ENCODE measurements at places on chromosomes 1 and 21.

GRCh38 chr1:44646261-44647110 is 27.8 kb downstream of the TMEM53 start:
- no peak overlapping the region for H3K4me3 ChIP-seq
- H3K36me3 ChIP-seq, result peaks cover 6% of the 10 kb centered on the region
- no peak for DNase-seq
- no peak overlapping the region for H3K27ac ChIP-seq
- peaks cover 40% of the 10 kb centered on the region for H3K4me1 ChIP-seq

DNA sequence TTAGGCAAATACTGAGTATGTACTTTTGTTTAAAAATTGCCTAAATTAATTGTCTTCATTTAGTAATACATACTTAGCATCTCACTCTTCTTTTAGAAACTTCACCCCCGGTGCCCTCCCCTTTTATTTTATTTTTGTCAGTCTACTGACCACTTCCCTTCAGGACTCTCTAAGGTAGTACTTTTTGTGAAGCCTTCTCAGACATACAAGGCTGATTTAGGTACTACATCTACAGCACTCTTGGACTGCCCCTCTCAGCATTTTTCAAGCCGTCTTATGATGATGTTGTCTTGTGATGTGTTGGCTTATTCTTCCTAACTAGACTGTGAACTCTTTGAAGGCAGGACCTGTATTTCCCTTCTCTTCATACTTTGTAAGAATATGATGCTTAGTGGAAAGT is 24.7 kb downstream of the RPS6KC1 start:
- peaks cover 2% of the 10 kb centered on the region for H3K27me3 ChIP-seq
- H3K27ac ChIP-seq, result no peak overlapping the region
- no peaks in the 10 kb centered on the region for H3K36me3 ChIP-seq
- H3K4me1 ChIP-seq, result no peaks in the 10 kb centered on the region
- H3K4me3 ChIP-seq, result no peak overlapping the region
- DNase-seq, result no peak

GRCh38 chr1:21277180-21277579 is 13.1 kb downstream of the ECE1 start:
- no peak overlapping the region for H3K4me3 ChIP-seq
- no peaks in the 10 kb centered on the region for H3K36me3 ChIP-seq

DNA sequence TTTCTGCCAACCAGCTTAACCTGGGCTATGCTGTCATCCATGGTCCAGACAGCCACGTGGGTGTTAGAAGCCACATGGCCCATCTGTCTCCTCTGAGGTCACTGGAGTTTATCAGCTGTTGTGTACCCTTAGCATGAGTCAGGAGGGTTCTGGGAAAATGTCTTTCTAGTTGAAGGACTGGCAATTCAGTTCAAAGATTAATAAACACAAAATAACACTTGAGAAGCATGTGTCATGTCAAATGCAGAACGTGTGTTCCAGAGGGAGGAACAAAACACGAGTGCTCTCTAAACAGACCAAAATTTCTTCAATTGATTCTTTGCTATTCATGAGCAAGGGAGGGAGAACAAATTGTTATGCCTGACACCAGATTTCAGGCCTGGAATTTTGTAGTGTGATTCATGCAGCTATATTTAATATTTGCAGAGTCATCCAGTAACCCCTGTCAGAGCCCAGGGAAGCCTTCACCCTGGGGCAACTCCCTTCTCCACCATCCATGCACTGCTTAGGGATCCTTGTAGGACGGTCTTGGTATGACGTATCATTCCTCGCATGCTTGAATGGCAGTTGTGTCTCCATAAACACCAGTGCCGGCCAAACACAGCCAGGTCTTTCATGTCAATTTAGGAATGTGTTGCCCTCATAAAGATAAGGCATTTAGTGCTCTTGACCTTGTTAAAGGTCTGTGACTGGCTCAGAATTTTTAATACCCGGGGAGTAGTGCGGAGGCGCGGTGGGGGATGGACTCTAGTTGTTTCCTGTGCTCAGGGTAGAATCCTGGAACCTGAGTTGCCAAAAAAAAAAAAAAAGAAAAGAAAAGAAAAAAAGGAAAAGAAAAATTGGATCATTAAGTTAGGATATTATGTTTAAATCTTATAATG is 27.7 kb upstream of the DYRK1A start:
- H3K27me3 ChIP-seq, result peaks cover 2% of the 10 kb centered on the region
- no peak overlapping the region for H3K27ac ChIP-seq
- no peak for DNase-seq
- no peak overlapping the region for H3K4me3 ChIP-seq
- H3K36me3 ChIP-seq, result no peaks in the 10 kb centered on the region
- H3K4me1 ChIP-seq, result peaks cover 2% of the 10 kb centered on the region

GRCh38 chr1:63101336-63101735 is 221.0 kb upstream of the FOXD3 start:
- H3K4me1 ChIP-seq, result peaks cover 3% of the 10 kb centered on the region
- H3K36me3 ChIP-seq, result no peaks in the 10 kb centered on the region
- H3K4me3 ChIP-seq, result no peak overlapping the region
- H3K27me3 ChIP-seq, result no peaks in the 10 kb centered on the region
- H3K27ac ChIP-seq, result no peak overlapping the region

DNA sequence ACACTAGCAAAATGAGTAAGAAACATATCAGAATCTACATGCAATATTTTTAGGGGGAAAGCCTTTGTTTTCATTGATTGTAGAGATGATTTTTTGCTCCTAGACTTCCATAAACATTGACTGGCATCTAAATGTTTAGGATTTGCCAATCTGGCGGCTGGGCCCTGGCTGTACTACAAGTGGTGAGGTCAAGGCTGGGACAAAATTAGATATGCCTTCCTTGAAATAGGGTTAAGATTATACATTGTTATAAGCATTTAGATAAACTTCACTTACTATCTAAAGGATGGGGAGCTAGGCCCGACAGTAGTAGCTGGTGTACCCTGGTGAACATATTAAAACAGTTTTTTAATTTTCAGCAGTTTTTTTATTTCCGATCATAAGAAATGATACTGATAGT is 5.2 kb downstream of the NFIA start:
- no peaks in the 10 kb centered on the region for H3K36me3 ChIP-seq
- no peak overlapping the region for H3K4me3 ChIP-seq
- peaks cover 4% of the 10 kb centered on the region for H3K27me3 ChIP-seq
- DNase-seq, result no peak

DNA sequence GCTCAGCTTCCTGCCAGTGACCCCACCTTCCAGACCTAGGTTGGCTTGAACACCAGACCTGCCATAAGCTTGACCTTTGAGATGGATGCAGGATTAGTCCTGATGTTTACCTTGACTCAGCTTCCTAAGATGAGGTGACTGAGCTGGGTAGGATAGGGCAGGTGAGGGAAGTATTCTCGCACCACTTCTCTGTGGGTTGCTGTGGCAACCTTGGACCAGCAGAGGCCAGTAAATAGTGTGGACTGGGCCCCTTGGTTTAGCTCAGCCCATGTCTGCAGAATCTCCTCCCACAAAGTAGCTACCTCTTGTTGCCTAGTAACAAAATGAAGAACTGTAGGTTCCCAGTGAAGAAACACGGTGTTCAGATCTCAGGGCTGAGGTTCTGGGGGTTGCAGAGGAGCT is 8.4 kb downstream of the RPS6KA1 start:
- no peak overlapping the region for H3K27ac ChIP-seq
- no peak for DNase-seq
- peaks cover 5% of the 10 kb centered on the region for H3K27me3 ChIP-seq
- H3K36me3 ChIP-seq, result no peaks in the 10 kb centered on the region

GRCh38 chr1:157838966-157839365 is 2.6 kb downstream of the CD5L start:
- H3K4me1 ChIP-seq, result no peaks in the 10 kb centered on the region
- H3K27ac ChIP-seq, result no peak overlapping the region
- H3K36me3 ChIP-seq, result no peaks in the 10 kb centered on the region
- no peak overlapping the region for H3K4me3 ChIP-seq
- H3K27me3 ChIP-seq, result peaks cover 3% of the 10 kb centered on the region

- no peaks in the 10 kb centered on the region for H3K4me1 ChIP-seq
- H3K27me3 ChIP-seq, result no peaks in the 10 kb centered on the region
- H3K4me3 ChIP-seq, result no peak overlapping the region
- no peak for DNase-seq
- H3K27ac ChIP-seq, result no peak overlapping the region
Measured at GRCh38 chr1:119968601-119969000, 72.3 kb upstream of the ADAM30 start.

DNA sequence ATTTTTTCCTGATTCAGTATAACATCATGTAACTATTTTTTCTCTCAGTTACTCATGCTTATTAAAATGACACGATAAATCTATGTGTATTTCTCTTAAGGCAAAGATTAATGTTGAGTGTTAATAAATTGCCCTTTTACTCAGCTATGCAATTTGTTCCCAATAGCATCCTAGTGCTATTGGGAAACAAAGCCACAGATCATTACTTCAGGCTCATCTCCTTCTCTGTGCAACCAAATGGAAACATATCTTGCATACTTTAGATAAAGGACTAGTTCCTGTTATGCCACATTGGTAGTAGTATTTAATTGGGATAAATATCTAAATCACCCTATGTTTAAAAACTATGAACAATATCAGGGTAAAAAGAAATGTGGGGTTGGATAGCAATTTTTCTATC is 106.2 kb downstream of the PLPPR4 start:
- peaks cover 2% of the 10 kb centered on the region for H3K4me1 ChIP-seq
- H3K27ac ChIP-seq, result no peak overlapping the region
- no peaks in the 10 kb centered on the region for H3K27me3 ChIP-seq
- no peak overlapping the region for H3K4me3 ChIP-seq

- peaks cover 8% of the 10 kb centered on the region for H3K27me3 ChIP-seq
- DNase-seq, result peak; percentile 77
- H3K36me3 ChIP-seq, result peaks cover 6% of the 10 kb centered on the region
- H3K27ac ChIP-seq, result peak overlapping the region; percentile 94
- peaks cover 29% of the 10 kb centered on the region for H3K4me1 ChIP-seq
- peak overlapping the region; percentile 91 for H3K4me3 ChIP-seq
Measured at GRCh38 chr1:76868154-76868882, 1.0 kb downstream of the ST6GALNAC5 start.

DNA sequence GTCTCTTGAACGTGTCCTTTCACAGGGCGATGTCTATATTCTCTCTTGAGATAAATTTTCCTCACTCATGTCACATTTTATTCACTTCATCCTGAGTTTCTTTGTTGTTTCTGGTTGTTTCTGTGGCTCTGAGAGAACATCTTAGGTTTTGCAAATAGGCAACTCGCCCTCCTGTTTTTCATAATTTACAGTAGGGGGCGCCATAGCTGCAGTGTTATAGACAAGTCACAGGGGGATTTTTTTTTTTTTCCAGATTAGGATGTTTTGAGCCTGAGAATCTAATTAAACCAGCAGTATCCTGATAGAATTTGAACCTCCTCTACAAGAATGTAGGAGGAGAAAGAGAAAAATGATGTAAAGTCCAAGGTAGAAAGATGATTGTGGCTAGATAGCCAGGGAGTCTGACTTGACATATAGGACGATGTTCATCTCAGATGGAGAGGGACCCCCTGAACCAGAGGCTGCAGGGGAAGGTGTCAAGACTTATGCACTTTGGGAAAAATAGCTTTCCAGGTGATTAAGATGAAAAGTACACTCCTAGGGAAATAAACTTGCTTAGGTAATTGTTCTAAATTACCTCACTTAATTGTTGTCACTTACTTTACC is 76.3 kb downstream of the ZP4 start:
- no peak overlapping the region for H3K27ac ChIP-seq
- H3K4me1 ChIP-seq, result peaks cover 3% of the 10 kb centered on the region
- DNase-seq, result no peak

GRCh38 chr1:228210076-228210651 is 2.3 kb downstream of the OBSCN start:
- H3K27me3 ChIP-seq, result peaks cover 5% of the 10 kb centered on the region
- H3K4me3 ChIP-seq, result no peak overlapping the region
- no peak for DNase-seq
- H3K27ac ChIP-seq, result no peak overlapping the region
- no peaks in the 10 kb centered on the region for H3K36me3 ChIP-seq

DNA sequence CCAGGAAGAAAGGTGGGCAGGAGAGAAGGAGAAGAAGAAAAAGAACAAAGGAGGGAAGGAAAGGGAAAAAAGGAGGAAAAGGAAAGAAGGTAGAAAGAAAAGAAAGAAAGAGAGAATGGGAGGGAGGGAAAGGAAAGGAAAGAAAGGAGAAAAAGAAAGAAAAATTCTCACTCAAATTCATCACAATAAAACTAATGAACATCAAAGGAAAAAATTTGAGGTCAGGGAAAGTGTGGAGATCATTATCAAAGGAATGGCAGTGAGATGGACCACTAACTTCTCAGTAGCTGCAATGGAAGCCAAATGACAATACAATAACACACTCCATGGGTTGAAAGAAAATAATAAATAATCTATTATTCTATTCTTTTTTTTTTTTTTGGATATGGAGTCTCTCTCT is 48.0 kb upstream of the JAK1 start:
- H3K4me1 ChIP-seq, result no peaks in the 10 kb centered on the region
- DNase-seq, result no peak
- no peaks in the 10 kb centered on the region for H3K36me3 ChIP-seq
- peaks cover 5% of the 10 kb centered on the region for H3K27me3 ChIP-seq
- no peak overlapping the region for H3K4me3 ChIP-seq
- no peak overlapping the region for H3K27ac ChIP-seq

- peaks cover 7% of the 10 kb centered on the region for H3K4me1 ChIP-seq
- H3K4me3 ChIP-seq, result no peak overlapping the region
- H3K36me3 ChIP-seq, result no peaks in the 10 kb centered on the region
- no peaks in the 10 kb centered on the region for H3K27me3 ChIP-seq
- no peak for DNase-seq
- no peak overlapping the region for H3K27ac ChIP-seq
Measured at GRCh38 chr1:170776777-170777176, 112.8 kb downstream of the PRRX1 start.

GRCh38 chr21:25449950-25450349 is 157.3 kb downstream of the MRPL39 start:
- no peak overlapping the region for H3K4me3 ChIP-seq
- no peak overlapping the region for H3K27ac ChIP-seq

GRCh38 chr21:25942135-25942534 is 207.4 kb downstream of the GABPA start:
- no peak overlapping the region for H3K27ac ChIP-seq
- H3K27me3 ChIP-seq, result peaks cover 2% of the 10 kb centered on the region
- no peak overlapping the region for H3K4me3 ChIP-seq
- H3K4me1 ChIP-seq, result peaks cover 6% of the 10 kb centered on the region
- DNase-seq, result no peak

GRCh38 chr1:199311478-199312262 is 672.8 kb downstream of the PTPRC start:
- no peaks in the 10 kb centered on the region for H3K36me3 ChIP-seq
- no peak overlapping the region for H3K27ac ChIP-seq
- H3K4me3 ChIP-seq, result no peak overlapping the region
- no peak for DNase-seq

GRCh38 chr1:39540504-39541031 is 36.0 kb downstream of the PABPC4 start:
- H3K4me1 ChIP-seq, result no peaks in the 10 kb centered on the region
- H3K36me3 ChIP-seq, result peaks cover 5% of the 10 kb centered on the region
- no peak for DNase-seq
- H3K27me3 ChIP-seq, result peaks cover 3% of the 10 kb centered on the region
- no peak overlapping the region for H3K27ac ChIP-seq

- DNase-seq, result no peak
- no peak overlapping the region for H3K4me3 ChIP-seq
- H3K4me1 ChIP-seq, result no peaks in the 10 kb centered on the region
- H3K27me3 ChIP-seq, result peaks cover 1% of the 10 kb centered on the region
Measured at GRCh38 chr1:218613105-218613504, 268.0 kb downstream of the TGFB2 start.

GRCh38 chr1:183783767-183784637 is 20.9 kb upstream of the RGL1 start:
- H3K4me3 ChIP-seq, result no peak overlapping the region
- DNase-seq, result no peak
